ENCODE measurements at places on chromosomes 1 and 21.

GRCh38 chr1:29387210-29387609 lies 150.9 kb downstream of the PTPRU start:
- DNase-seq, result no peak

- no peak for DNase-seq
Observed at GRCh38 chr1:19432943-19433718, 52.2 kb downstream of the CAPZB start.

- DNase-seq, result no peak
Observed at GRCh38 chr1:34419663-34420136, 243.0 kb downstream of the C1orf94 start.

- no peak for DNase-seq
Observed at GRCh38 chr1:106344494-106344893, 712.0 kb upstream of the PRMT6 start.
